ENCODE measurements at places on chromosomes 4 and X.
A peak's percentile ranks its signal among the peaks of the same experiment; 100 is the strongest.

DNA sequence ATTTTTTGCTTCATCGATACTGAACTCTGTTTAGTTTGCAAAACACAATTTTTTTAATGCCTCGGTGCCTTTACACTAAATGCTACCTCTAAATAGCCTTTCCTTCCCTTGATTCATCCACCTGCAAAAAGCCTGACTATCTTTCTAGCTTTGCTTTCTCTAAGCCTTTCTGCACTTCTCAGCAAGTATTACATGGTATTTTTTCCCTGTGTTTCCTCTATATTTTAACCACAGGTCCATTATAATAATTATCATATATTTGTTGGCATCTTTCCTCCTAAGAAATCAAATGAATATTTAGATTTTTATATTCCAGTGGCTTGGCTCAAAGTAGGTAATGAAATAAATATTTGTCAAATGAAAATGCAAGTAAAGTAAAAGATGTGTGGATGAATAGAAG, 196.2 kb downstream of the ARHGAP24 start:
- DNase-seq = no peak

GRCh38 chrX:63349307-63349706, 1.8 kb downstream of the SPIN4 start:
- no peak for DNase-seq

- no peak for DNase-seq
Observed at GRCh38 chr4:173370130-173370476, 651 bp upstream of the SAP30 start.

GRCh38 chr4:152981842-152982241, 45.7 kb downstream of the FHDC1 start:
- no peak for DNase-seq

DNA sequence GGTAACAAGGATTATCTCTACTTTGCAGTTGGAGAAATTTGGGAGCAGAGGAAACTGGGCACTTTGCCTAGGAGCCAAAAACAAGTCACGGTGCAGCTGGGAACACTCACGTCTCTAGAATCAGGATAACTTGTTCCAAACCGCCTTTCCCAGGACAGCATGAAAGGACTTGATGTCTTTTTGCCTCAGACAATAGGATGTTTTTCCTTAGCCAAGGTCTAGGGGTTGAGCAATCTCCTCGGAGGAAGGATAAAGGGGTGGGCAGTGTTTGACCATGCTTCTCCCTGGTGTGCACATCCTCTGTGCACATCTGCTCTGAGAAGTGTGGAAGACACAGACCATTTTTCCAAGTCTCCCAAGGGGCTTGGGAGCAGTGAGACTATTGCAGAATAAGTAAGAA, 1.7 kb upstream of the SPARCL1 start:
- DNase-seq = peak; percentile 94

GRCh38 chrX:83501003-83501402, 7.1 kb upstream of the POU3F4 start:
- no peak for DNase-seq

DNA sequence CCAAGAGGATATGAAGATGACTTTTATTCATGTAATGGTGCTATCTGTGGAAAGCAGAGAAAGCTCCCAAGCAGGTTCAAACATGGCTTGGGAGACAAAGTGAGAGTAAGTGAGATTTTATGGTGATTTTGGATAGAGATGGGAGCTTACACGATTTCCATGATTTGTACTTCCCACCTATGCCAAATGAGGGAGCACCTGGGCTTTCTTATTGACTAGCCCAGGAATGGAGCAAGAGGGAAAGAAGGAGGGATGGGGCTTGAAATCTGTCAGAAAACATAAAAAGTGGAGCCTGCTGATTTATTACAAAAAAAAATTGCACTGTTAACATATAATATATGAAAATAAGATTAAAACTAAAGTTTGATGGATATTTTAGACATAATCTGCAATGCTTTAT, 703.5 kb upstream of the PABPC4L start:
- no peak for DNase-seq

- DNase-seq = no peak
Observed at GRCh38 chrX:45622538-45622937, 421.9 kb upstream of the DIPK2B start.

GRCh38 chrX:119105826-119106225, 21.8 kb downstream of the KIAA1210 start:
- DNase-seq = no peak

DNA sequence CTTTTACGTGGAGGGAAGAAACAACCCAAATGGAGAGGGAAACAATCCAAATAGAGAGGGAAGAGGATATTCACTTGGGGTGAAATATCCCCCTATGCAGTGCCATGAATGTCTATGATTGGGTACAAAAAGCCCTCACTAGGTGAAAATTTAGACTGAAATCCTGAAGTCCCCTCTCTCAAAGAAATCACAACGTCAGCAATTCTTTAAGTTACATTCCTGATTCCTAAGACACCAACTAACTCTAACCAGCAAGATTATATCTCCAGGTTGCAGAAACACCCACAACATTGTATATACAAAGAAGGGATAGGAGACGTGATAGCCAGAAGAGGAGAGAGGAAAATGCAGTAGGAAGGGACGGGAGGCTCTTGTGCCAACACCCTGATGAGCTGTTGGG, 374.3 kb downstream of the DCAF12L2 start:
- DNase-seq = no peak

- no peak for DNase-seq
Observed at GRCh38 chr4:103934178-103934789, 214.5 kb upstream of the TACR3 start.

GRCh38 chr4:7828011-7828720, 111.5 kb downstream of the AFAP1 start:
- peak; percentile 100 for DNase-seq

DNA sequence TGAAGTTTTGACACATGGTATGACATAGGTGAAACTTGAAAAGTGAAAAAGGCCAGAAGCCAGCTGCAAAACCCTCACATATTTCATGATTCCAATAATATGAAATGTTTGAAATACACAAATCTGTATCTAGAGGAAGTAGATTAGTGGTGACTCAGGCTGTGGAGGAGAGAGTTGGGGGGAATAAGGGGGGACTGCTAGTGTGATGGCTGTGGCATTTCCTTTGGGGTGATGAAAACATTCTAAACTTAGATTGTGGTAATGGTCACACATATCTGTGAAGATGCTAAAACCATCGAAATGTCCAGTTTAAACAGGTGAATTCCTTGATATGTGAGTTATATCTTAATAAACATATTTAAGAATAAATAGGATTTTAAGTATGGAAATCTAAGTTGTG, 343.5 kb upstream of the SFRP2 start:
- no peak for DNase-seq

GRCh38 chrX:153603131-153603656, 4.3 kb upstream of the CCNQ start:
- DNase-seq = no peak

DNA sequence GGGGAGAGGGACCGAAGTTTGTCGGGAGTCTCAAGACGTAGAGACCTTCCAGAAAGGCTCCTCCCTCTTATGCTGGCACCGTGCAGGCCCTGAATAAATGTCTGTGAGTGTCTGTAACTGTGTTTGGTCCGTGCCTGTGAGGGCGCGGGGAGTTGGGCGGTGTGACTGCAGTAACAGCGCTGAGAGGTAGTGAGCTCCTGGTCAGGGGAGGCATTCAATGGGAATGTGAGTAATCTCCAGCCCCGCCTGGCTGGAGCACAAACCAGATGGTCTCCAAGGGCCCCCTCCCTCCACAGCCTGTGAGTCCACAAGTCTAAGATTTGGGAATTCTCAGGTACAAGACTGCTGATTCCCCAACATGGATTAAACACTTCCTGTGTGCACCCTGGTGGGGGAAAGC, 100.0 kb downstream of the HMX1 start:
- DNase-seq = no peak

DNA sequence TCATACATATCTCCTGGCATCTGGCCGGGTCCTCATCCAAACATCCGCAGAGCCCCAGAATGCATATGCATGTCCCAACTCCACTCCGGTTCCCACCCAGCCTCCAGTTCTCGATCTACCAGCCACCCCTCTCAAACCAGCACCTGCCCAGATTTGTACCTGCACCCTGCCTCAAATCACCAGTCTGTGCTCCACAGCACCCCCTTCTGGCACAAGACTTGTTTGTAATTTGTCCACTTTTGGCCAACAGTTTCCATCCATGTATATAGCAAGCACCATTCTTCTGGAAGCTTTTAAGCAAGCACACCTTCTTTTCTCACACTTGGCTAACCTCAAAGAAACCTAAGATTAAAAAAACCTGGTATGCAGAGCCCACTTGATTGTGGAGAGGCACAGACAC, 644.1 kb downstream of the MID1IP1 start:
- DNase-seq = no peak

DNA sequence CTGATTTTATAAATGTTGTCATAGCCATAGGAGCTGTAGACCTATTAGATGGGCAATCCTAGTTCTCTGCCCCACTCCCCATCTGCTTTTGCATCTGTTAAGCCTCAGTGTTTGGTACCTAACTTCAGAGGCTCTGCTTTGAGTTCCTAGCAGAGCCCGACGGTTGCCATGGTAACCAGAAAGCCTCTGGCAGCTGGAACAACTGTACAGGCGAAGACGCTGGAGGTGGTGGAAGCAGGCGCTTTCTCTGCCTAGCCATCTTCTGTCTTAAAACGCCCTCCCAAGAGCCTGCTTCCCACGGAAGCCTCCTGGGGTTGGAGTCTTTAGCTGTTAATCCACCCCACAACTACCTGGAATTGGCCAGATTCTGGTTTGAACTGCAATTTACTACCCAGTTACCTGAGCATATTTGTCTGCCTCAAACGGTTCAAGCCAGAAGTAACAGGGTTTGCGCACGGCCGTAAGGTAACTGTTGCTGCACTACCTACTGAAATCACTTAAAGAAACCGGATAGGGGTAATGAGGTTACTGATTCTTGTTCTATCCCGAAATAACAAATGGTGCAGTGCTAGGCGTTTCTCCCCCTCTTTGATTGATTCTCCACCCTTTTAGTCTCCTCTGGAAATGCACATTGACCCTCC, 1.0 kb upstream of the GABRG1 start:
- DNase-seq = no peak

GRCh38 chrX:76148753-76149152, 24.1 kb upstream of the PBDC1 start:
- DNase-seq = no peak

DNA sequence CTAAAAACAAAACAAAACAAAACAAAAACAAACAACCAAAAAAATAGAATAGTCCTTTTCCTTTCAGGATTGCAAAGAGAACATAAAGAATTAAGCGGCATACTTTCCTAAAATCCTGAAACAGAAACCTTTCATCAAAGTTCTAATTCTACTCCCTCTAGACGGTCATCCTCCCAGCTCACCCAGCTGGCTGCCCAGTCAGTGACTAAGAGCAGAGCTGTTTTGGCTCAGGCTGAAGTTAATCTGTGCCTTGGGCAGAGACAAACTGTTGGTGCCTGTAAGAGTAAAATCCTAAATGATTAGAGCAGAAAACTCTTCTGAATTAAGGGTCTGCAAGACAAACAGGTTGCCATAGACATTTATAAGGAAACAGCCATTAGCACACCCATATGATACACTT, 17.6 kb upstream of the WAS start:
- DNase-seq = no peak

DNA sequence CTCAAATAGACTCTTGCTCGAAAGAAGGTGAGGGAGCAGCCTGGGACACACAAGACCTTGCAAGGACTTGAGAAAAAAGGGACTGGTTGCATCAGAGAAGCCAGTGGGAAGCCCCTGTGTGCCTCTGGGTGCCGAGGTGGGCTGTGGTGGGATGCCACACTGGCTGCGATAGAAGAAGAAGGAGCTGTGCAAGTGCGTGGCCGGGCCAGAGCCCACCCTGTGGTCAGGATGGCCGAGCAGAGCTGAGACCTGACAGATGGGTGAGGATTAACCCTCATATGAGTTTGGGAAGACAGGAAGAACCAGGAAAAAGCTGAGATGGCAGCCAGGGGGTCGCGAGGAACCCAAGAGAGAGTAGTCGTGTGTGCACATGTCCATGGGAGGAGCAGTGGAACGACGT, 44.6 kb upstream of the HGFAC start:
- DNase-seq = no peak

DNA sequence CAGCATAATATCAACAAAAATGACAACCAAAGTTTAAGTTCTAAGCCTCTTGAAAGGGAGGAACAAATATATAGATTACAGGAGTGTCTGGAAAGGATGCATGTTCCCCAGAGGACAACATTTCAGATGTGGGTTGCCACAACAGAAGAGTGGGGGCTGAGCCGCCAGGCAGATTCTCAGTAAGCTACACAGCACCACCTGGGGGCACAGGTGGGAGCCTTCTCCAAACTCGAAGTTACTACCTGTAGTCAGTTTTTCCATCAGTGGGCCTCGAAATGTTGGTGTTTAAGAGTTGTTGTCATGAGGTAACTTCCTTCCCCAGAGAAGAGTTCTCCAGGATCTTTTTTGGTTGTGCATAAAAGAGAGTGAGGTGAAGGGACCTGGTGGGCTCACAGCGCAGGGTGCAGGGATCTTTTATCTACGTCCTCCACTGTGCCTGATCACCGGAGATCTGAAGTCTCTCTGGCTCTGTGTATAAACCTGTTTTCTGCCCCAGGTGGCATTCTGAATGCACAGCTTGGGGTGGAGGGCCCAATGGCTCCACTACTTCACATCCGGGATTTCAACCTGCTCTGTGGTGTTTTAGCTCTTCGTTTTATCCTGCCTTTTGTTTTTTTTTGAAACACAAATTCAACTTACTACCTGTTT, 58.4 kb upstream of the STS start:
- no peak for DNase-seq

- no peak for DNase-seq
Observed at GRCh38 chr4:182819751-182820150, 97.4 kb downstream of the DCTD start.

GRCh38 chr4:10611673-10612072, 72.9 kb downstream of the CLNK start:
- peak; percentile 60 for DNase-seq

GRCh38 chrX:16696956-16697355, 15.5 kb downstream of the CTPS2 start:
- no peak for DNase-seq

DNA sequence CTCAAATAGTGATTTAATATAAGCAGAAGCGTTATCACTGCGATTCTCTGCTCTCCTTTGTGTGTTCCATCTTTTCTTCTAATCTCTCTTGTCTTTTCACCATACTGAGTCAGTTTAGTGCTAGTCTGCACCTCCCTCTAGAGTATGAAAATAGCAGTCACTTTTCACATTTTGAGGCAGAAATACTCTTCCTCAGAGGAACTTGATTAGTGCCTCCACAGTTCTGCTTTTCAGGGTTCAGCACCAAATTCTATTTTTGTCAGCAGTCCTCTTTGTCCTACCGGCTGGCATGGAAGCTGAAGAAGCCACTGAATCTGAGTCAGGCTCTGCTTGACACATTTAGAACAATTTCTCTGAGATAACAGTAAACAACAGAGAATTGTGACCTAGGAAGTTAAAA, 49.7 kb upstream of the ANKRD17 start:
- no peak for DNase-seq

- peak; percentile 1 for DNase-seq
Observed at GRCh38 chr4:91754716-91755115, 549.0 kb upstream of the GRID2 start.

- DNase-seq = no peak
Observed at GRCh38 chr4:111836601-111837000, 308.7 kb upstream of the FAM241A start.

- no peak for DNase-seq
Observed at GRCh38 chrX:39439906-39440798, 638.9 kb downstream of the MID1IP1 start.

Data from skeletal muscle cell (primary cell).